ENCODE measurements at places on chromosomes 7 and 10.

DNA sequence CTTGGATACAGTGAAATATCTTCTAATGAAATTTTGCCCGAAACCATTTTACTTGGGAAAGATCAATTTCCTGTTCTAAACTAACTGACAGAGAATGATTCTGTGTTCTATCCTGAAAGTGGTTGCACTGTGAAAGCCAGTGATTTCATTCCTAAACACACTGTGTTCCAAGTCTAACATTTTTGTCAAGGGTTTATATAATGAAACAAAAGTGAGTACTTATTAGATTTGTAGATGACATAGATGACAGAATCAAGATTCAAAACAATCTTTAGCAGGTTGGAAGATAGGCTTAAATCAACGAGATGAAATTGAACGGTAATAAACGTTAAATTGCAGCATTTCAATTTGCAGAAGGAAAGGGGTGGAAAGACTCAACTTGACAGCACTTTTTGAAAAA, 13.3 kb downstream of the KAT6B start:
- no peak for DNase-seq

DNA sequence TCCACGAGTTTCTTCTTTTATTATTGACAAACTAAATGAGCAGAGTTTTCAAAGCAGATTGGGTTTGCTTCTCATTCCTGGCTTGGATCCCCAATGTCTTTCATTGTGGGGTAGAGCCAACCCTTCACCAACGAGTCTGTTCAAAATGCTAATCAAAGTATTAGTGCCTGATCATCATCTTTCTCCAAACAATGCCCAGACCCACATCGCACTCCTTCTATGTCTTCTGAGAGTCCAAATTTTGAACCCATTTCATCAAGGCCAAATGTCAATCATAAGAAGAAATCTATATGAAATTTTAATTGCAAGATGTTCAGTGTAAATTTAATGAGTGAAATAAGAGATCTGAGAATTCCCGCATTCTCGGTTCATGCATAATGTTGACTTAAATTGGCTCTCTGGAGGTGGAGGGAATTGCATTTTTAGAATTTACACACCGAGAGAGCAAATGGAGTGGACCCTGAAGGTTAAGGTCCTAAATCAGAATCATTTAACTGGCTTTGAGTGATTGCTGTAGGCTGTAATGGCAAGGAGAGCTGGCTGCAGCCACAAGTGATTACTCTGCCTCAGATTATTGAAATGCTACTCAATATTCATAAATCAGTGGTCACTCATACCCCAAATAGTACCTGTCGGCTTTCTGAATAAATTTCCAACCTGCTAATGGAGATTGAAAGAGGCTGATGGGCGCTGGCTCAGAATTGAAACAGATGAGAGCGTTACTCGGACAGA, 602.9 kb downstream of the TYW1 start:
- no peak for DNase-seq

GRCh38 chr10:118012952-118013525, 33.7 kb downstream of the RAB11FIP2 start:
- DNase-seq = no peak

DNA sequence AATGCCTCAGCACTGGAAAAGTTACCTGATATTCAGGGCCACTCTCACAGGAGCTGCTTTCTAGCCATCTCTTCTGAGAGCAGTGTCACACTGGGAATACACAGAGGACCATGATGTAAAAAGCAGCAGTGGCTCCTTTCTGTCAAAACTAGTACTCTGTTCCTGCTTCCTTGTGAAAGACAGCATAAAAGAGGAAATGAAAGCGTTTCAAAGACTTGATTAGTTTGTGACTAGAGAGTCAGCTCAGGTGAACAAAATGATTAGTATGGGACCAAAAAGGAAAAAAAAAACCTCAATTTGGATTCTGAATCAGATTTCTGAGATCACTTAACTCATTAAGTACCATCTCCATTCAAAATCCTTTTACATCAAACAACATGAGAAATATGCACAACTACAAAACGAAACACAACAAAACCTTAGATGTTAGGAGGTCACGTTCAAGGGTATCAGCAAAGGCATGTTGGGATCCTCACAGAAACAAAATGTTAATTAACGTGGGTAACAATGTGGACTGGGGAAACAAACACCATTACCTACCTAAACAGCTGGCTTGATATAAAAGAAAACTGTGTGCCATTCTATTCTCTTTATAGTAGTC, 103.7 kb downstream of the MACC1 start:
- DNase-seq = no peak

- DNase-seq = no peak
Observed at GRCh38 chr7:79182283-79182682, 271.2 kb downstream of the MAGI2 start.

- DNase-seq = no peak
Observed at GRCh38 chr10:4982764-4983226, 19.6 kb downstream of the AKR1C1 start.

- no peak for DNase-seq
Observed at GRCh38 chr10:71989661-71990454, 25.7 kb downstream of the CHST3 start.

DNA sequence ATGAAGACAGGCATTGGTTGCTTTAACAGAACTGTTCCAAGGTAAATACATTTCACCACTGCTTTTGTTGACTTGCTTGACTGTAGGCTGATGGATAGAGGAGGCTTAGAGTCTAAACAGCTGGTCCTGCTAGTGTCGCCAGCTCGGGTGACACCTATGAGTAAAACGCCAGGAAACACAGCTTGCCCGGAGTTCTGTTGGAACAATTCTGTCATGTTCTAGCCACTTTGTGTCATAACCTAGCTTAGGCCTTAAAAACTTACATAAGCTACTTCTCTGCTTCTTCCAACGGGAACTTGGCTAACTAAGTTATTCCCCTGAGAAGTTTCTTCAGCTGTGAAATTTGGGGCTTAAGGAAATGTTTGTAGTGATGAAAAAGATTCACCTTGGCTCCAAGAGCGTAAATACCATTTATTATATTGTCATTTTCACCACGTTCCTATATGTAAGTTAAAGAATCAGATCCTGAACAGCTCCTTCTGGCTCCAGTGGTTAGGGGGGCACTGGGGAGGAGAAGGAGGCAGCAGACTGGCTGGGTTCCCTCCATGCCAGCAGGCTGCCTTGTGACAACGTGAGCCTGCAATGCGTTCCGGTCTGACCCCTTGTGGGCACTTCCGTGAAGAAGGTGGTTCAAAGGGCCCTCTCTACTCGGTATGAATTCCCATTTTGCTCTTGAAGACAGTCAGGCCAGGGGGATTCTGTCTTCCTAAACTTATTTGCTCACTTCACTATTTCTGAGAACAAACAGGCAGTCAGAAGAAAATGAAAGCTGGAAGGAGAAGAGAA, 253.2 kb downstream of the BMPER start:
- DNase-seq = no peak

- DNase-seq = no peak
Observed at GRCh38 chr7:101784292-101785127, 32.9 kb upstream of the CUX1 start.

- DNase-seq = no peak
Observed at GRCh38 chr10:46236941-46237681, 49.7 kb upstream of the ANTXRL start.

DNA sequence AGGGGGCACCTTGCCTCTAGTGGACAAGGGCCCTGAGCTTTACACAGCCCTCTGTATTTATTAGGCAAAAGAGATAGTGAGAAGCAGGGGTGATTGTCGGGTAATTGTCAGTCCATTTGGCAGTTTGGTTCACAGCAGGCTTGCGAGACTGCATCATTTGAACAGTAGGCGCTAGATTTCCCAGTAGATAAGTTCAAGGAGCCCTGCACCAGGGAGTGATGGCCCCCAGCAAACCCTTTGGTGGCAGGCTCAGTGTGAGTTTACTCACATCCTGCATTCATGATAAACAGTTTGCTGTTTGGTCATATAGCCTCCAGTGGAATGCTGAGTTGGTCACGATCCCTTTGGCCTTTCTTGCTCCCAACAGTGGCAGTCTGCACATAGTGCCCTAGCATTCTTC, 59.4 kb downstream of the MARCHF5 start:
- no peak for DNase-seq
